Keratinocyte (primary cell): ENCODE measurements at places on chromosomes 13 and 19. TPM values are rescaled to one million over a fixed set of nuclear protein-coding genes. Genes with fewer than 3 reads are reported as not detected.

The CPB2 gene
- 0.06 to 0.26 TPM (median 0.08 TPM) in 3 replicates for polyA plus RNA-seq

The ZIC2 gene
- polyA plus RNA-seq = not detected in 3 replicates

The ELSPBP1 gene
- not detected in 3 replicates for polyA plus RNA-seq

The FPR2 gene
- 0.03 to 0.06 TPM (median 0.05 TPM) in 3 replicates for polyA plus RNA-seq

The ZNF66 gene
- polyA plus RNA-seq = 2.7 to 3.5 TPM (median 3.4 TPM) in 3 replicates

The PRDX2 gene
- 119 to 301 TPM (median 154 TPM) in 3 replicates for polyA plus RNA-seq

The PRKACA gene
- 10.1 to 57.2 TPM (median 13.7 TPM) in 3 replicates for polyA plus RNA-seq

The IGFL2 gene
- 2.9 to 16.2 TPM (median 7.1 TPM) in 3 replicates for polyA plus RNA-seq

The PNMA8A gene
- 0.16 to 0.28 TPM (median 0.24 TPM) in 3 replicates for polyA plus RNA-seq

The ZNF850 gene
- 1.4 to 1.9 TPM (median 1.4 TPM) in 3 replicates for polyA plus RNA-seq

The NLRP5 gene
- not detected in 3 replicates for polyA plus RNA-seq

The GPC5 gene
- 0.10 to 0.17 TPM (median 0.10 TPM) in 3 replicates for polyA plus RNA-seq

The LAIR2 gene
- polyA plus RNA-seq = not detected in 3 replicates

The LRRC63 gene
- polyA plus RNA-seq = 0.02 to 0.05 TPM in 2 of 3 replicates, not detected in the other

The OR7D2 gene
- 0.03 TPM in 1 of 3 replicates, not detected in the others for polyA plus RNA-seq

The ADGRE3 gene
- not detected in 3 replicates for polyA plus RNA-seq

The CYP4F3 gene
- 0.32 to 1.1 TPM (median 0.76 TPM) in 3 replicates for polyA plus RNA-seq

The DYRK1B gene
- polyA plus RNA-seq = 4.3 to 6.4 TPM (median 4.6 TPM) in 3 replicates

The DHDH gene
- polyA plus RNA-seq = 0.45 to 1.8 TPM (median 0.52 TPM) in 3 replicates

The ZNF540 gene
- polyA plus RNA-seq = 0.15 to 0.95 TPM (median 0.35 TPM) in 3 replicates

The FFAR3 gene
- polyA plus RNA-seq = not detected in 3 replicates

The STOML3 gene
- polyA plus RNA-seq = 0.04 TPM in 1 of 3 replicates, not detected in the others

The NKPD1 gene
- polyA plus RNA-seq = 0.20 to 1.2 TPM (median 0.37 TPM) in 3 replicates

The SLC8A2 gene
- polyA plus RNA-seq = 0.03 to 0.17 TPM (median 0.04 TPM) in 3 replicates

The METTL21C gene
- not detected in 3 replicates for polyA plus RNA-seq

The TSHZ3 gene
- polyA plus RNA-seq = 2.2 to 3.6 TPM (median 3.0 TPM) in 3 replicates

The CGB2 gene
- not detected in 3 replicates for polyA plus RNA-seq

The PTH2 gene
- not detected in 3 replicates for polyA plus RNA-seq

The BICRA gene
- polyA plus RNA-seq = 0.28 to 0.50 TPM (median 0.42 TPM) in 3 replicates

The GFY gene
- polyA plus RNA-seq = not detected in 3 replicates
